H9 (cell line): ENCODE measurements at places on chromosomes 12 and 14.
A peak's percentile ranks its signal among the peaks of the same experiment; 100 is the strongest.

DNA sequence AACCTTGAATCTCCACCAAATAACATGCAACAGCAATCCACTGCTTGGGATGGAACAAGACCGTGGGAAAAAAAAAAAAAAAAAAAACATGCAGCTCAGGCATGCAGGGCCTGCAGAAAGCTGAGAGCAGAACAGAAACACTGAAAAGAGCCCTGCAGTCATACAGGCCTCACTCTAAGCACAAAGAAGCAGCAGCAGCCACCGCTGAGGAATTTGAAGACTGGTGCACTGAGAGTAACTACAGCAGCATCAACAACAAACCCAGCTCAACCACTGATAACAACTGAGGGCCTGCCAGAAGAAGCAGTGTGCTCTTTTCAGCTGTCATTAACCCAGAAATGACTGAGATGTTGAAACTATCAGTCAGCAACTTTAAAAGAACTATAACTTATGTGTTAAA is 354.7 kb upstream of the TMTC1 start:
- no peak overlapping the region for H3K4me3 ChIP-seq
- no peaks in the 10 kb centered on the region for H3K27me3 ChIP-seq
- no peak overlapping the region for H3K27ac ChIP-seq
- no peaks in the 10 kb centered on the region for H3K36me3 ChIP-seq
- no peaks in the 10 kb centered on the region for H3K4me1 ChIP-seq

- no peaks in the 10 kb centered on the region for H3K27me3 ChIP-seq
- no peak for DNase-seq
- no peak overlapping the region for H3K4me3 ChIP-seq
- peaks cover 2% of the 10 kb centered on the region; the same call in 1 of the 2 replicates for H3K4me1 ChIP-seq
Observed at GRCh38 chr12:120762086-120762485, 36.5 kb downstream of the ACADS start.

DNA sequence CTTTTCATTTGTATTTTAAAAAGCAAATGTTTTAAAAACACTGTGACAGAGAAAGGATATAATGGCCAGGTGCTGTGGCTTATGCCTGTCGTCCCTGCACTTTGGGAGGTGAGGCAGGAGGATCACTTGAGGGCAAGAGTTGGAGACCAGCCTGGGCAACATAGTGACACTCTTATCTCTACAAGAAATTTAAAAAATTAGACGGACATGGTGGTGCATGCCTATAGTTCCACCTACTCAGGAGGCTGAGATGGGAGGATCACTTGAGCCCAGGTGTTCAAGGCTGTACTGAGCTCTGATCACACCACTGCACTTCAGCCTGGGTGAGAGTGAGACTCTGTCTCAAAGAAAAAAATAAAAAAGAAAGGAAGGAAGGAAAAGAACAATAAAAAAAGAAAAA is 7.8 kb downstream of the RFX4 start:
- H3K4me3 ChIP-seq, result no peak overlapping the region
- H3K36me3 ChIP-seq, result no peaks in the 10 kb centered on the region
- no peak for DNase-seq

DNA sequence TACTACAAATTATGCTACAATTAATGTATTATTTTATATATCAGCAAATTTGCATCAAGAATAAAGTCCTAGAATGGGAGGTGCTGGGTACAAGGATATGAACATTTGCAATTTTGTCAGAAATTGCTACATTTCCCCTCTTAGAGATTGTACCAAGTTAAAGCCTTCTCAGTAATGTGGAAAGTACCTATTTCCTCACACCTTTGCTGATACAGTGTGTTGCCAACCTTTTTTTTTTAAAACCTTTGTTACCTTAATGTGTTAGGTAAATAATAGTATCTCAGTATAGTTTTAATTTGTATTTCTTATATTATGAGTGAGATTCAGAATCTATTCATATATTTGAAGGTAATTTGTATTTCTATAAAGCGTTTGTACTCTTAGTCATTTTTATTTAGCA is 95.4 kb upstream of the HIF1A start:
- no peaks in the 10 kb centered on the region for H3K36me3 ChIP-seq
- no peak overlapping the region for H3K4me3 ChIP-seq
- H3K4me1 ChIP-seq, result peaks cover 15% of the 10 kb centered on the region

DNA sequence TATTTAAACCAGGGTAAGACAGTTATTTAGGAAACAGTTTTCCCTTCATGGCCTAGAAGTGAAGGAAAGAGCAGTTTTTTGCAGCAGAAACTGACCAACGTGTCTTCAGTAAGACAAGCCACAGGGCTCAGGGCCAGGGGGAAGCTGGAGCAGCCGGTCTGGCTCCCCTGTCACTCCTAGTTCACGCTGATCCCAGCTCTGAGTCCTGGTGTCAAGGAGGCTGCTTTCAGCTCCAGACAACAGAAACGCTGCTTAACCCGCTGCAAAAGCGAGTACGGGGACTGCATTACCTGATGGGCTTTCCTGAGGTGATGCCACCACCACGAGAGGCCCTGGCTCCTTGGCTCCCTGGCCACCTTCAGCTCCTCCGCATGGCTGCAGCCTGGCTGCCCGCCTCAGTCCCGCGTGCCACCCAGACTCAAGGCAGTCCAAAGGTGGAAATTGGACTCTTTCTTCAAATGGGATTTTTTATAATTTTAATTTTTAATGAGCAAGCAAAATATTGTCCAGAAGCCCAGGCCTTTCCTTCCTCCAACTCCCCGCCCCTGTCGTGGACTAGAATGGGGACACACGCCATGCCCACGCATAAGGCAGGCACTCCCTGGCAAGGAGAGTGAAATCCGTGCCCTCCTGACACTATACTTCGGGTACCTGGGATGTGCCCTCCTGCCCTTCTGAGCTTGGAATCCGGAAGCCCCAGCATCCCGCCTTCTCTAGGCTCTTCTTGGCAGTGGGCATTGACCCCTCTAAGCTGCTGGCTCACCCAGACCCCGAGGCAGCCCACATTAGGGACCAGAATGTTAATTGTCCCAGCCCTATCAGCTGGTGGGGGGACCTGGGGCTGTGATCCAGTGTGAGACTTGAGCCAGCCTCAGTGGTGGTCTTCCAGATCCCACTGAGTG is 85.0 kb downstream of the PAPOLA start:
- no peaks in the 10 kb centered on the region for H3K4me1 ChIP-seq
- DNase-seq, result peak; percentile 18
- H3K27me3 ChIP-seq, result no peaks in the 10 kb centered on the region
- H3K36me3 ChIP-seq, result no peaks in the 10 kb centered on the region
- no peak overlapping the region for H3K4me3 ChIP-seq

- H3K4me1 ChIP-seq, result no peaks in the 10 kb centered on the region
- no peak for DNase-seq
- H3K36me3 ChIP-seq, result peaks cover 23% of the 10 kb centered on the region
- no peak overlapping the region for H3K4me3 ChIP-seq
Observed at GRCh38 chr12:89436062-89436461, 83.8 kb upstream of the DUSP6 start.

- DNase-seq, result no peak
- no peaks in the 10 kb centered on the region for H3K4me1 ChIP-seq
- H3K27ac ChIP-seq, result no peak overlapping the region
- no peak overlapping the region for H3K4me3 ChIP-seq
Observed at GRCh38 chr12:100733817-100734593, 60.6 kb upstream of the ANO4 start.

GRCh38 chr14:61344437-61345150 is 23.2 kb downstream of the PRKCH start:
- no peaks in the 10 kb centered on the region for H3K27me3 ChIP-seq
- no peak overlapping the region for H3K27ac ChIP-seq
- H3K36me3 ChIP-seq, result no peaks in the 10 kb centered on the region
- no peak overlapping the region for H3K4me3 ChIP-seq
- no peak for DNase-seq

GRCh38 chr12:128421375-128421774 is 154.4 kb downstream of the TMEM132C start:
- H3K36me3 ChIP-seq, result no peaks in the 10 kb centered on the region
- H3K4me3 ChIP-seq, result no peak overlapping the region
- DNase-seq, result no peak
- H3K27me3 ChIP-seq, result no peaks in the 10 kb centered on the region
- H3K27ac ChIP-seq, result no peak overlapping the region

GRCh38 chr12:27412047-27412446 is 34.5 kb upstream of the SMCO2 start:
- no peak overlapping the region for H3K27ac ChIP-seq
- no peak overlapping the region for H3K4me3 ChIP-seq
- no peaks in the 10 kb centered on the region for H3K27me3 ChIP-seq
- no peaks in the 10 kb centered on the region for H3K4me1 ChIP-seq

DNA sequence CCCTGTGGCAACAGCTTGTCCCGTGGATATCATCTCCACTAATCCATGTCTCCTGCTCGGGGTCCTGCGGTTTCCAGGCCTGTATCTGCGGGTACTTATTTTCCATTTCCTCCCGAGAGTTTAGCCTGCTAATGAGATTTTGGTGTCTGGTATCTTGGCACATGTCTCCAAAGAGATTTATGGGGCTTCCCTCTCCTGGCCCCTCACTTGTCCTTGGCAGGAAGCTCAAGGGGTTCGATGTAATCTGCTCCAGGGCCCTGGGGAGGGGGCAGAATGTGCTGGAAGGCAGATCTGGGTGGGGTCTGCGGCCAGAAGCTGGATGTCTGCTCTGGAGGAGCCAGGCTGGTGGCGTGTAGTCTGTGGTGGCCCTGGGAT is 85.7 kb downstream of the KIF26A start:
- H3K36me3 ChIP-seq, result no peaks in the 10 kb centered on the region
- DNase-seq, result no peak
- H3K27ac ChIP-seq, result no peak overlapping the region
- H3K4me1 ChIP-seq, result no peaks in the 10 kb centered on the region; the same call in 1 of the 2 replicates

GRCh38 chr14:76926521-76927251 is 100.5 kb downstream of the LRRC74A start:
- peaks cover 20% of the 10 kb centered on the region; the same call in 1 of the 2 replicates for H3K4me1 ChIP-seq
- H3K27ac ChIP-seq, result no peak overlapping the region
- H3K4me3 ChIP-seq, result peak overlapping the region; percentile 54; the same call in 1 of the 3 replicates
- no peaks in the 10 kb centered on the region for H3K36me3 ChIP-seq
- DNase-seq, result no peak

- no peak within 1 kb of the TSS for H3K27ac ChIP-seq
- H3K36me3 ChIP-seq, result no peaks in the 10 kb centered on the region
- H3K27me3 ChIP-seq, result no peaks in the 10 kb centered on the region
- no peaks in the 10 kb centered on the region for H3K4me1 ChIP-seq
Observed at GRCh38 chr12:40691913-40692764, at the start of gene CNTN1. Gene CNTN1 (plus strand): TSS chr12:40692439.

DNA sequence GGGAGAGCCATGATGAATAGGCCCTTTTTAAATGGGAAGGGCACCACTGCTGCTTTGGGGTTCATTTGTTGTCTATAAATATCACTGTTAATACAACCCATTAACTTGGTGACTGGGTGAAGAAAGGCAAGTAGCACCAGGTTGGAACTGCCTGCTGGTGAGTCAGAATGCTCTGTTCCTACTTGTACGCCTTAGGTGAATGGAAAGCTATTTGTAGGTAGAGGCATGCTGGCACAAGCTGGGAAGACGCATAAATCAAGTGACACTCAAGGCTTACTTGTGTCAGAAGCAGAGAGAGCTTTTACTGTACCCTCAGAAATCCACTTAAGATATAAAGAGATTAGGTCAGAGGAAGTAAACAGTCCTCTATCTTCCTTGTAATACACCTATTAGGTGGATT is 142.5 kb downstream of the TMX1 start:
- no peak overlapping the region for H3K27ac ChIP-seq
- no peak for DNase-seq
- H3K4me3 ChIP-seq, result no peak overlapping the region
- no peaks in the 10 kb centered on the region for H3K27me3 ChIP-seq
- no peaks in the 10 kb centered on the region for H3K4me1 ChIP-seq

GRCh38 chr12:39499296-39499695 is 56.4 kb upstream of the KIF21A start:
- no peak for DNase-seq
- H3K27me3 ChIP-seq, result no peaks in the 10 kb centered on the region
- H3K4me3 ChIP-seq, result no peak overlapping the region
- peaks cover 6% of the 10 kb centered on the region for H3K4me1 ChIP-seq
- no peaks in the 10 kb centered on the region for H3K36me3 ChIP-seq

DNA sequence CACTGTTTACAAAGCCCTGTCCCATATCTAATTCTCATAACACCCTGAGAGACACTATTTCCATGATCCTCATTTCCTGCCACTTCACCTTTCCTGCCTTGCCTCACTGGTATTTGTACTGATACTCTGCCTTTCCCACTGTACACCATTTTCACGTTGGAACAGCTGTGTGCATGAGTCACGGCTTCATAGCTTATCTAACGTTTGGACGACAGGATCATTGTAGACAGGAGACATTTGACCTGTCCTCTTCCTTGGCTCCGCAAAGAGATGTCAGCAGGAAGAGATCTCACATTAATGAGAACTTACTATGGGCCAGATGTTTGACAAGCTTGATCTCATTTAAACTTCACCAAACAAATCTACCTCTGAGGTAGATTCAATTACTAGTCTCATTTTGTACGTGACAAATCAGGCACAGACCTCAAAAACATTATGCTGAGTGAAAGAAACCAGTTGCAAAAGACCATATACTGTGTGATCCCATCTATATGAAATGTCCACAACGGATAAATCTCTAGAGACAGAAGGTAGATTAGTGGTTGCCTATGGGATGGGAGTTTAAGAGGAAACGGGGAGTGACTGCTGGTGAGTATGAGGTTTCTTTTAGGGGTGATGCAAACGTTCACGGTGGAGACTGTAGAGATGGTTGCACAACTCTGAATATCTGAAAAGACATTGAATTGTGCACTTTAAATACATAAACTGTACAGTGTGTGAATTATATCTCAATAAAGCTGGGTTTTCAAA is 71.2 kb downstream of the KCNK13 start:
- H3K27me3 ChIP-seq, result no peaks in the 10 kb centered on the region
- no peaks in the 10 kb centered on the region for H3K4me1 ChIP-seq
- H3K4me3 ChIP-seq, result no peak overlapping the region
- H3K36me3 ChIP-seq, result no peaks in the 10 kb centered on the region
